ENCODE measurements at places on chromosomes 2 and 18.

DNA sequence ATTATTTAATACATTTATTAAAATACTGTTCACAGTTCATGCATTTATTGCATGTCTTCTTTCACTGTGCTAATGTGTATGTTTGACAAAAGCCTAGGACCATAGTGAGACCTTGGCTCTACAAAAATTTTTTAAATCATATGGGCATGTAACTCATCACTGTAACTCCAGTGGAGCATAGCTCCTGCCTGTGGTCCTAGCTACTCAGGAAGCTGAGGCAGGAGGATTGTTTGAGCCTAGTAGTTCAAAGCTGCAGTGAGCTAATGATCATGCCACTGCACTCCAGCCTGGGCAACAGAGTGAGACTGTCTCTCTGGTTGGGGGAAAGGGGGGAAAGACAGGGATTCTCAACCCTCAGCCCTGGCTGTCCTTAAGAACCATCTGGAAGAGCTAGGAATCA is 137.8 kb downstream of the PRKCE start:
- DNase-seq, result no peak

GRCh38 chr2:134301099-134301927 is 47.4 kb downstream of the MGAT5 start:
- DNase-seq, result no peak

DNA sequence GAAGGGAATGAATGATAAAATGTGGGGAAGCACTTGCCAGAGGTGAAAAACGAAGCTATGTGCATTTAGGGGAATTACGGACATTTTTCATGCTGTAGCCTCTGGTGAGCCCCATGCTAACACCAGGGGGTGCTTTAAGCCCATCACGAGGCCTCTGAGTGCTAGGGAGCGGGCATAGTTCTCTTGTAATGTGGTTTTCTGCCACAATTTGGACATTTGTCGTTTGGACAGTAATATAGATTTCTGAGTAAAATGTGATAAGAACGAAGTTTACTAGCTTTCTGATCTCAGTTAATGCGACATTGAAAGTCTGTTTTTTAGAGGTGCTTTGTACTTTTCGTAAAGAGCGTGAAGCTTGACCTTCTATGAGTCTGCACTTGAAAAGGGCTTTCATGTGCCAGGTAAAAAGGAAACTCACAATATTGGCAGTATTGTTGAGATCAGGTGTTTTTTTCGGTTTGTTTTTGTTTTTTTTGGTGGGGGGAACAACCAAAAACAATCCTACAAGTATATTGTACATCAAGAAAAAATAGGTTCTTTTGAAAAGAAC is 50.6 kb downstream of the TRAF3IP1 start:
- DNase-seq, result peak; percentile 69

- DNase-seq, result no peak
Measured at GRCh38 chr18:62279561-62279960, 45.5 kb upstream of the TNFRSF11A start.

DNA sequence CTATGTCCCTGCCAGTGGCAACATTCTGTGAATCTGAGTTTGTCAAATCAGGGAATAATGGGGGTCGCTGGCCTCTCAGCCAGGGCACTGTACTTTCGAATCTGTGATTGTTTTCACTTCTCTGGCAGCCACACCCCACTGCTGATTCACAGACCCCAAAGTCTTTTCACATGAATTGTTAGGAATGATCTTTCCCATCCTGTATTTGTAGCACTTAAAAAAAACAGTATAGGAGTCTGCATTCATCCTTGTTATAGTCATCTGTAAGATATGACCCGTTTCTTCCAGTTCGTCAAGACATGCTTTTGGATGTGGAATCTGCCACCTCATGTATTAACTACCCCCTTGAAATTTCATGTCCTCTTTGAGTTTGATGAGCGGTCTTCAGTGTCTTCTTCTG is 928 bp downstream of the NAGK start:
- no peak for DNase-seq

GRCh38 chr2:53575721-53576124 is 191.9 kb upstream of the CHAC2 start:
- DNase-seq, result no peak

- DNase-seq, result no peak
Measured at GRCh38 chr2:148533004-148533403, 111.5 kb upstream of the EPC2 start.

DNA sequence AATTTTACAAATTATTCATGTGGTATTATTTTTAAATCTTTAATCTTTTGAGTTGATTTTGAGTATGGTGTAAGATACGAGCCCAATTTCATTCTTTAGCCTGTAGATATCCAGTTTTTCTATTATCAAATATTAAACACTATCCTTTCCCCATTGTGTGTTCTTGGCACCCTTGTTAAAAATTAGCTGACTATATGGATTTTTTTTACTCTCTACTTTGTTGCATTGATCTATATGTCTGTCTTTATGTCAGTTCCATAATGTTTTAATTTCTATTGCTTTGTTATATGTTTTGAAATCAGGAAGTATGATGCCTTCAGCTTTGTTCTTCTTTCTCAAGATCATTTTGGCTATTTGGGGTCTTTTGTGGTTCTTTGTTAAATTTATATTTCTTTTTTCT is 80.9 kb upstream of the ZNF804A start:
- no peak for DNase-seq

DNA sequence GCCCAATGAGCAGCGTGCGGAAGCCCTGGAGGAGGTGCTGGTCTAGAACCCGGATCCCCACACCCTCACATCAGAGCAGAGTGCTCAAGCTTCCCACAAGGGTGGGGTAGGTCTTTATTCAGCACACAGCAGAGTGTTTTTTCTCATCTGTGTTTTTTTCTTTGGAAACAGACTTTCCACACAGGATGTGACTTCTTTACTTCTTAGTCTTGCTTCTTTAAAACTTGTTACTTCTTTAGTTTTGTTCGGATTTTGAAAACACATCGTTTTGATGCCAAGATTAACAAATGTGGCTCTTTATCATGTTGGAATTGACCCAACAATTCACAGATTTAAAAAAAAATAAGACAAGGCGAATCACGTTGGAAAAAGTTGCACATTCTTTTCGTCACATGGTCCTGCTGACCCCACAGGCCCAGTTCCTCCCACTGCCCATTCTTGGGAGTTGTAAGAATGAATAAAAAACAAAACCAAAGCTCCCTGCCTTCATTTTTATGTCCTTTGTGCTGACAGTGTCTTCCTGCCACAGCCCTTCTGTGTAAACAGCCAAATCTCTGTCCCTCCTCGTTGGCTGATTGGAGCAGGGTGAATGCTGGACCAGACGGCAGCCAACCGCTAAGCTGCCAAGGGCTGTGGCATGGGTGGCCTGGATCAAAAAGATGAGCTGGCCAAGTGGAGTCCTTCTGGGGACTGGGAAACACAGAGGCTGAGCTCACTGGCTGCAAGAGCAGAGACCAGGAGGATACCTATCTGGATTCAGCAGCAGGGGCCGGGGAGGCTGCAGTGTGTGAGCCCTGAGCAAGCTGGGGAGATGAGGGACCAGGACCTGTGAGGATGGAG is 81.6 kb downstream of the TWIST2 start:
- peak; percentile 22 for DNase-seq

- DNase-seq, result no peak
Measured at GRCh38 chr2:109236147-109236546, 107.1 kb downstream of the SH3RF3 start.

GRCh38 chr18:24985586-24985985 is 366.4 kb downstream of the ZNF521 start:
- DNase-seq, result peak; percentile 56

GRCh38 chr2:50489092-50489491 is 542.8 kb downstream of the NRXN1 start:
- DNase-seq, result no peak

DNA sequence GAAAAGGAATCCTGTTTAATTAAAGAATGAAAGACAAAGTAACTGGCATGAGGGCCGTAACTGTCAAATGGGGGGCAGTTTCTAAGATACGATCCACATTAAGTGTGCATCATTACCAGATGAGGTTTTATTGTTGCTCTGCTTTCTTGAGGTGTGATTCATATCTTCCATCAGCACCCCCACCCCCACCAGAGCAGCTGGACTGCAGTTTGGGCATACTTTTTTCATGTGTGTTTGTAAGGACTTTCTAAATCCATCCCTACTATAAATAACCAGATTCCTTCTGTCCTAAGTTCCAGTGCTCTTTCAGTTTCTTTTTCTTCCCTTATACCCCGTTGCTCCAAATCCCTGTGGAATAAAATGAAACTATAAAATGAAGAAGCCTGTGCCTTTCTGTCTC is 142.1 kb downstream of the CDCA7 start:
- DNase-seq, result peak; percentile 38

DNA sequence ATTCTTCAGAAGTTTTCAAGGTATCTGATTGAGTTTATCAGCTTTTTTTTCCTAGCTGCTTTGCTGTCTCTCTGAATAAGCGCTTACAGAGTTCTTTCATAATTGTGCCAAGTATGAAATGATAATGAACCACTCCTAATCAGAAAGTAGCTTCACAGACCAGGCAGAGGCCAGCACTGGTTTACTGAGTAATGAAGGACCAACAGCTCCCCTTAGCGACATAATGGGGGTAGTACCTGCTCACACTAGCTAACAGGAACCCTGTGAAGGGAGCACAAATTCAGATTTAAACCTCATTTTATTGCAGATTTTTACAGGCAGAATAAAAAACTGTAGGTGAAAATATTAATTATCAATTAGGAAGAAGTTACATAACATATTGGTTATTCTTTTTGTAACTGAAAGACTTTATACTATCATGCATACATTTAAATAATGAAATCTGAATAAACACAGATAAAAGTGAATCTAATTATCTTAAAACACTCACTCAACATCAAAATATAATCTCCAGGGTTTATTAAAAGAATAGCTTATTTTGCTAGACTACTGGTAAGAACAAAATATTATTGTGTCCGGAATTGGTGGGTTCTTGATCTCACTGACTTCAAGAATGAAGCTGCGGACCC is 53.7 kb upstream of the LRRC30 start:
- peak; percentile 75 for DNase-seq

- DNase-seq, result no peak
Measured at GRCh38 chr18:7196421-7196820, 34.5 kb upstream of the LRRC30 start.

DNA sequence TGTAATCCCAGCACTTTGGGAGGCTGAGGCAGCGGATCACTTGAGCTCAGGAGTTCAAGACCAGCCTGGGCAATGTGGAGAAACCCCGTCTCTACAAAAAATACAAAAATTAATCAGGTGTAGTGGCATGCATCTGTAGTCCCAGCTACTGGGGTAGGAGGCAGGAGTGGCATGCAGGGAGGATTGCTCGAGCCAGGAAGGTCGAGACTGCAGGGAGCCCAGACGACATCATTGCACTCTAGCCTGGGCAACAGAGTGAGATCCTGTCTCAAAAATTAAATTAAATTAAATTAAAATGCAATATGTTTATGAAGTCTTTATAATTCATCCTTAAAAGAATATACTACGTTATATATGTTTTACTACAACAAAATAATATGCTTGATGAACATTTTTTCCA is 38.1 kb downstream of the CHN1 start:
- no peak for DNase-seq

DNA sequence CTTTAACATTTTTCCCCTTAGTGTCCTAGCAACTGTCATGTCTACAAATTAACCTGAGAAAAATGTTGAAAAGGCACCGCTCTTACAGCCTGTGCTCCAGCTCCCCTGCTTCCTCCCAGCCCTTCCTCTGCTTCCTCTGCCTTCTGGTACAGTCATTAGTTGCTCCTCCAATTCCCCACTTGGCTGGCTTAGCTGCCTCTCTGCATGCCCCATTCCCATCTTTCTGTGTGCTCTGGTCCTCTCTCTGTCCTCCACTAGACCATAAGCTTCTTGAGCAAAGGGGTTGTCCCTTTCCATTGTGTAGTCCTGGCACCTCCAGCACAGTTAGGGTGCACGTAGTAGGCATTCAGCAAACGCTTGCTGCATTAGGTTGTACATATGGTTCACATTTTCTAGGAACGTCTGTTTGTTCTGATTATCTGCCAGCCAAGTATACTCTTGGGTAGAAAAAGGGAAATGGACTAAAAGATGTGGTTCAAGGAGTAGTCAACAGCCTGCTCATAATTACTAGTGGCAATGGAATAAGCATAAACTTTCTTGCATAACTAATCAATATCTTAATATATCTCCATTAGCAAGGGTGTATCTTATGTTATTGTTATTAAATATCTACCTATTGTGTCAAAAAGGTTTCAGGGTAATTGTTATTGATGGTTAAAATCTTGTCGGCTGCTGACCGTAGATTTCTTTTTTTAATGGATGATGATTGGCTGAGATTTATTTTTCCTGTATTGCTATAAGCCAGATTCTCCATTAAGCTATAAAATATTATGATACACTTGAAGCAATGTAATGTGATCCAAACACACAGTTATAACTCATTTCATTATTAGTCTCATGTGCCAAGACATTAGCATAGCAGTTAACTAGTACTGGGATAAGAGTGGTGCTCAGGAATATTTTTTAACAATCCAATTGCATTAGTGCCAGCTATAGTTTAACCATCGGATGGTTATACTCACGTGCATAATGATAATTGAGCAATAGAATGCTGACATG is 340.1 kb downstream of the SLC4A3 start:
- peak; percentile 64 for DNase-seq

DNA sequence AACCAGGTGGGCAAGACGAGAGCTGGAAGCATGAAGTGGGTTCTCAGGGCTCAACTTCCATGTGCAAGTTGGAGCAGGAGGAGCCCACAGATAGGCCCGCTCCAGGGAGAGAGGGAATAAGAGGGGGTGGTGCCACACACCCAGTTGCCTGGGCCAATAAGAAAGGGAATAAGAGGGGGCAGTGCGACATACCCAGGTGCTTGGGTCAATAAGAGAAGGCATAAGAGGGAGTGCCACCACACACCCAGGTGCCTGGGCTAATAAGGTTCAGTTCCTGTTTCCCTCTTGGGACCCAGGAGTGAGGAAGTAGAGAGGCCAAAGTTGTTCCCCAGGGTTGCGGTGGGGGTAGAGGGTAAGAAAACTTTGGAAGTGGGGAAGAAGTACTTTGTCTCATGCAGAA is 127.5 kb downstream of the LAMA3 start:
- DNase-seq, result no peak

GRCh38 chr2:160085662-160086061 is 23.2 kb upstream of the PLA2R1 start:
- DNase-seq, result no peak

DNA sequence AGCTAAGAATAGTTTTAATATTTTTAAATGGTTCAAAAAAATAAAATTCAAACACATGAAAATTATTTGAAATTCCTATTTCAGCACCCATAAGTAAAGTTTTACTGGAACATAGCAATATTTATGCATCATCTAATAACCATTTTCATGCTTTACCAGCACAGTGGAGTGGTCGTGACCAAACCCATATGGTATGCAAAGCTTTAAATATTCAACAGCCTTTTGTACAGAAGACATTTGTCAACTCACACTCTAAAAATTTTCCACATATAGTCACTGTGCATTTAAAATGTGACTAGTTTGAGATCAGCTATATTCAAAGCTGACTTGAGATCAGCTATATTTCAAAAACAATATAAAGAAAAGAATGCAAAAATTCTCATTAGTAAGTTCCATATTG is 46.2 kb downstream of the PUM2 start:
- DNase-seq, result peak; percentile 62

GRCh38 chr2:6312367-6312766 is 553.3 kb downstream of the CMPK2 start:
- DNase-seq, result no peak
